ENCODE measurements at places on chromosomes 4 and X.

DNA sequence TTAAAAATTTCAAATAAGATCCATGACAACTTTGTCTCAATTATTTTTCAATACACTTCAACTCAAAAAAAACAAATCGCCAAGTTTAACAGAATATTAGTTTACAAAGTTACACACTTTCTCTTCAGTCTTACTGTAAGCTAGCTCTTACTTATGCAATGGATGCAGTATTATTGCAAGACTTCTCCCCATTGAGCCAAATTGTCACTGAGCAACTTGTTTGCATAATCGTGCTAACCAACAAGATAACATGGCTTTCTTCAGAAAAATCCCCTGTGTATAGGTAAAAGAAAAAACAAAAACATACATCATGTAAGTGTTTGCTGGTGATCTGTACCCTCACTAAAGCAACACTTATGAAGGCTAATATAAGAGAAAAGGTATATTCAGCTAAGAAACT, 18.9 kb downstream of the DNAJB14 start:
- no peak for DNase-seq

DNA sequence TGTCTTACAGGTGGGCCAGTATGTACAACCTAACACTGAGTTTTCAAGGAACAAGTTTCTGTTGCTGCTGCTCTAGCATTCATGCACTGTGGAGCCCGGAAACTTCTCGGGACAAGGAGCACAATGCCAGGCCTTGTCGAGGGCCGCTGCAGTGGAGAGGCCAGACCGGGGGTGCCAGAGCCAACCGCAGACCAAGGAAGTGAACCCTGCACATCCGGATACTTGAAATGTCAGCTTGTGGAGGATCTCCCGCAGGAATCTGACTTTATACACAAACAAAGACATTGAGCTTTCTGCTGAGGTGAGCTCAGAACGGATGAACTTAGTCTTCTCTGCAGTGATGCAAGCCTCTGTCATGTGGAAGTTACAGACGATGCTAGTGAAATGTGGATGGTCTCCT, 99.5 kb downstream of the ZNF827 start:
- DNase-seq = no peak

DNA sequence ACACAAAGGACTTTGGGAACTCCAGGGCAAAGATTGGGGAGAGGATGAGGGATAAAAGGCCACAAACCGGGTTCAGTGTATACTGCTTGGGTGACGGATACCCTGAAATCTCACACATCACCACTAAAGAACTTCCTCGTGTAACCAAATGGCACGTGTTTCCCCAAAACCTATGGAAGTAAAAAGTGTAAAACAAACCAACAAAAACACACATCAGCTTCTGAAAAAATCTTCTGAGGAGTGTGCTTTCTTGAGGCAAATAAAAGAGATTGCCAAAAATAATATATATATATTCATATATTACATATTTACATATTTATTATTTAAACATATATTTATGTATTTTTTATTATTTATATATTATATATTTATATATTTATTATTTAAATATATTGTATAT, 3.9 kb downstream of the P2RY8 start:
- no peak for DNase-seq

DNA sequence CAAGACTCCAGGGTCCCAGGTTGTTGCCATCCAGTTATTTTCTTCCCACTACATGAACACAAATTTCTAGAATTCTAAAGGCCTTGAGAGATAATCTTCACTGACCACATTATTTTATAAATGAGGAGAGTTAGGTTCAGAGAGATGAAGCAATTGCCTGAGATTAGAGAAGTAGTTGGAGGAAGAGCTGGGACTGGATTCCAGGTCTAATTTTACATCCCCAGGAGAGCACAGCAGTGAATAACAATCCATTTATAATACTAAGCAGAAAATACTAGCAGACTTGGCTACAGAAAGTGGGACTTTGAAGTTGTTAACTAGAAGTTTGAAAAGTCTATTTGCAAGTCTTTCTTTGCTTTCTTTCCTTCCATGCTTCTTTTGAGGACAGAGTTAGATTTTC, 231.3 kb upstream of the S100G start:
- DNase-seq = no peak

GRCh38 chr4:144351306-144351705, 210.8 kb upstream of the GYPA start:
- DNase-seq = no peak

DNA sequence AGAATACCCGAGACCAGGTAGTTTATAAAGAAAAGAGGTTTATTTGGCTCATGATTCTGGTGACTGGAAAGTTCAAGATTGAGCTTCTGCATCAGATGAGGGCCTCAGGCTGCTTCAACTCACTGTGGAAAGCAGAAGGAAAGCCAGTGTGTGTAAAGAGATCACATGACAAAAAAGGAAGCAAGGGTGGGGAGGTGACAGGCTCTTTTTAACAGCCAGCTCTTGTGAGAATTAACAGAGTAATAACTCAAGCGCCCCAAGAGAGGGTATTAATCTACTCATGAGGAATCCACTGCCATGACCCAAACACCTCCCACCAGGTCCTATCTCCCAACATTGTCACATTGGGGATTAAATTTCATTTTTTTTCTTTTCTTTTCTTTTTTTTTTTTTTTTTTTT, 6.3 kb upstream of the YIPF6 start:
- DNase-seq = no peak

- no peak for DNase-seq
Measured at GRCh38 chr4:88706574-88706973, 8.9 kb upstream of the NAP1L5 start.

GRCh38 chrX:84475596-84475995, 26.7 kb downstream of the HDX start:
- DNase-seq = no peak

- DNase-seq = no peak
Measured at GRCh38 chrX:24148121-24148520, 1.4 kb upstream of the ZFX start.

DNA sequence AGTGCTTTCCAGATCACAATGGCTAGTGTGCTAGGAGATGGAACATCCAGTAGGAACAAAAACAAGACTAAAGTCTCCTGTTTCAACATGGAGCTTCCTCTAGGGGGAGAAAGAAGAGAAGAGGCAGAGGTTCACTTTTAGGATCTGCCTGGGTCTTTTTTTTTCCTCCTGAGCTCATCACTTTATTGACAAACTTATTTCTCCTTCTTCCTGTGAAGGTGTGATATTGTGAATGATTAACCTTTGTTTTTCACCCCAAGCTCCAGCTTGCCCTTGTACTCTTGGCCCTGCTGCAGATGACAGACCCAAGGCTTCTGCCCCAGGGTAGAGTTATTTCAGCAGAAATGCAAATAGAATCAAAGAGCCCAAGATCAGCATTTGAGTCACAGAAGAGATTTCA, 13.5 kb downstream of the PAGE4 start:
- no peak for DNase-seq

- DNase-seq = no peak
Measured at GRCh38 chr4:23818097-23818885, 71.6 kb downstream of the PPARGC1A start.

GRCh38 chrX:1334854-1335253, 1.7 kb upstream of the IL3RA start:
- no peak for DNase-seq

- DNase-seq = no peak
Measured at GRCh38 chr4:3177905-3178304, 71.1 kb upstream of the MSANTD1 start.

DNA sequence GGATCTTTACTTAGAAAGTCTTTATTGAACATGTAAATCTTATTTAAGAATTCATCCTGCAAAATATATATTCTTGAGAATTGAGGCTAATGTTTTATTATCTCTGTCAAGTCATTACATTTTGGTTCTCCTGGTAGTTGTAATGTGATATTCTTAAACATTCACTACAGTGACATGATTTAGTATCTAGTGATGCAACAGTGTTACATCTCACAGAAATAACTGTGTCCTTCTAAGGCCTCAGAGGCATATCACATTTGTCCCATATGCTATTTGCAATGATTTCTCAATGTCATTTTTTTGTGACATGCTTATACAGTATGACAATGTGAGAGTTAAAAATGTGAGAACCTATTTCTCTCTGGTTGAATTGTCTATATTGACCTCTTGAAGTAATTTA, 34.1 kb downstream of the PRRG1 start:
- no peak for DNase-seq

DNA sequence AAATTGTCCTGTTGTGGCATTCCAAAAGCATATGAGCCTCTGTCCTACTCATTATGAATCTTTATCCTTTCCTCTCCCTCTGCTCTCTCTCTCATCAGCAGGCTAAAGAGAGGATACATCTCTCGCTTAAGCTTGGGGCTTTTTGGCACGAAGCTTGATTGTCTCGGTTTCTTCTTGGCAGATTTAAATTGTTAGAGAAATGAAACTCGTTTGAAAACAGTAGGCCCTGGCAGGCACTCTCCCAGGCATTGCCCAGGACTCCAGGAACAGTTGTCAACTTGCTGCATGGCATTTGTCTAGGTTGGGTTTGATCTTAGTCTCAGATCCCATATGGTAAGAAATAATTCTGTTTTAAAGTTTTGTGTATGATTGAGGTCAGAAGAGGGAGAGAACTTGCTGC, 35.5 kb downstream of the NAA11 start:
- no peak for DNase-seq

GRCh38 chrX:118847676-118848075, 24.1 kb downstream of the ZCCHC12 start:
- peak; percentile 26 for DNase-seq

- no peak for DNase-seq
Measured at GRCh38 chr4:33561259-33561658, 2683.1 kb downstream of the ARAP2 start.

DNA sequence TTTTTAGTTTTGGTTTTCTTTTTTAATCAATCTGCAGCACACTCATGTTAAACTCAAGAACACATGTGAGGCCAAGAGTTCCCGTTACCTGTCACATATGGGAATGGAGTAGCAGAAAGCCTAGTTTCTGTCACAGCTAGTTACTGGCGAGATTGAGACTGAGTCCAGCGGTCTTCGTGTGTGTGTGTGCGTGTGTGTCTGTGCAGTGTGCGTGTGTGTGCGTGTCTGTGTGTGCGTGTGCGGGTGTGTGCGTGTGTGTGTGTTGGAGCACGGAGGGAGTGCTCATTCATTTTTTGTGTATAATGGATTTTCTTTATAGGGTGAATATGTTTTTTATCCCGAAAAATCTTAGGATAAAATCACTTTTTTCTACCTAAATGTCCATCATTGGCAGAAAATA, 19.2 kb downstream of the F11 start:
- DNase-seq = no peak

DNA sequence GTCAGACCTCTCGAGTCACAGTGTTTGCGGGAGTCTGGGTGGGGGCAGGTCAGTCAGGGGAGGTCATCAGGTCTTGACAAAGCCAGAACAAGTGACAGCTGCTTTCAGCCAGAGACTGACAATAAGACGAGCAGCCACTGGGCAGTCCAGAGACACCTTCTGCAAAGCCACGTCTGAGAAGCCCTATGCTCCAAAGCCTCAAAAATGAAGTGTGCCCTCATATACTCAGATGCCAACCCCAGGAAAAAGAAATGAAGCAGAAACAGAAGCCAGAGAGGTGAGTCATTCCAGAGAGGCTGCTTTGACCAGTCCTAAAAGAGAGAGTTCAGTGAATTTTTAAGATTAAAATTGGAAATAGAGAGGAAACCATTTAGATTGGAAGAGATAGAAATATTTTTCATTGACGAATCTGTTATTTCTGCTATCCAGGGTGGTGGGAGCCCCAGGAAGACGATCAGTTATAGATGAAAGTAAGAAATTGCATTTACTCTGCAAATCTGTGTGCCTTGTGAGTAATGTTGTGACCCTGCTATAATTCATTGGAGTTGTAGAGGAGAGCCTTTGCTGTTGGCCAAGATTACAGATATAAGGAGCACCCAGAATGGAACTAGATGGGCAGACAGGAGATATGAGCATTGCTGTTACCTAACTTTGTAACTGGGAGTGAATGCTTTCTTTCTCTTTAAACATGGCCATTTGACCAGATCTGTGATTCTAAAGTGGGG, 77.9 kb downstream of the LRRC66 start:
- no peak for DNase-seq

GRCh38 chr4:189092581-189092980, 848.1 kb upstream of the FRG1 start:
- no peak for DNase-seq

DNA sequence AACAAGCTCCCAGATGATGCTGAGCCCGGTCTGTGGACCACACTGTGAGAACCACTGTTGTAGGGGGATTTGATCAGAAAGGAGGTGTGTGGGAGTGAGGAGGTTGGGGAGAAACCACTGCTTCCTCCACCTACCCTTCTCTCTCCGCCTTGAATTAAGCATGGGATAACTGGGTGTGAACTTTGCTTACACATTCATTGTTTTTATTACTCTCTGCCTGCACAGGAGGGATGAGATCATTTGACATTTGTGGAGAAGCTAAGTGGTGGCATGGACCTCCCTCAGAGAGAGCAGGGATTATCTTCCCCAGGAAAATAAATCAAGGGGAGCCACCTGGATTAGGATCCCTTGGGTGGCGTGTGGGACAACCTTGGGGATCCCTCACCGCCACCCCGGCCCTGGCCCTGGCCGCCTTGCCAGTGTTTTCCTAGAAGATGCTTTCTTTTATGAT, 212.1 kb upstream of the ATP6AP2 start:
- no peak for DNase-seq

GRCh38 chr4:165425629-165426028, 46.8 kb downstream of the CPE start:
- no peak for DNase-seq

DNA sequence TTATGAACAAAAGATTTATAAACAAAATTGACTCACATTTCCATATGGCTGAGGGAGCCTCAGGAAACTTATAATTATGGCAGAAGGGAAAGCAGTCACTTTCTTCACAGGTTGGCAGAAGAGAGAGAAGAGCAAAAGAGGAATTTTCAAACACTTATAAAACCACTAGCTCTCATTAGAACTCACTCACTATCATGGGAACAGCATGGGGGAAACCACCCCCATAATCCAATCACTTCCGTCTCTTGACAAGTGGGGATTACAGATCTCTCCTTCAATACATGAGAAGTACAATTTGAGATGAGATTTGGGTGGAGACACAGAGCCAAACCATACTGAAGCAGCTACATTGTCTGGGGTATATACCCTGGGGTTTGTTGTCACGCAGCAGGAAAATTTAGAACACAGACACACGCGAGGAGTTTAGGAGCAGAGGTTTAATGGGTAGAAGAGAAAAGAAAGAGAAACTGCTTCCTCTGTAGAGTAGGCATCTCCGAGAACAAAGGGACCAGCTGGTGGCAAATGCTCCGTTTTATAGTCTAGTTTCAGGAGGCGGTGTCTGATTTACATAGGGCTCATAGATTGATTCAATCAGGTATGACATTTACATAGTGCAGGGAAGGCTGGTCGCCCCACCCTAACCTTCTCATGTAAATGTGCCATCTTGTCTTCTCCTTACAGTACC, 2277.7 kb upstream of the AGA start:
- DNase-seq = no peak
